Astrocyte of the cerebellum (primary cell): ENCODE measurements at places on chromosomes 3 and 15.

- no peak for DNase-seq
These were observed 857 bp downstream of the AEN start for GRCh38 chr15:88621789-88622604.

DNA sequence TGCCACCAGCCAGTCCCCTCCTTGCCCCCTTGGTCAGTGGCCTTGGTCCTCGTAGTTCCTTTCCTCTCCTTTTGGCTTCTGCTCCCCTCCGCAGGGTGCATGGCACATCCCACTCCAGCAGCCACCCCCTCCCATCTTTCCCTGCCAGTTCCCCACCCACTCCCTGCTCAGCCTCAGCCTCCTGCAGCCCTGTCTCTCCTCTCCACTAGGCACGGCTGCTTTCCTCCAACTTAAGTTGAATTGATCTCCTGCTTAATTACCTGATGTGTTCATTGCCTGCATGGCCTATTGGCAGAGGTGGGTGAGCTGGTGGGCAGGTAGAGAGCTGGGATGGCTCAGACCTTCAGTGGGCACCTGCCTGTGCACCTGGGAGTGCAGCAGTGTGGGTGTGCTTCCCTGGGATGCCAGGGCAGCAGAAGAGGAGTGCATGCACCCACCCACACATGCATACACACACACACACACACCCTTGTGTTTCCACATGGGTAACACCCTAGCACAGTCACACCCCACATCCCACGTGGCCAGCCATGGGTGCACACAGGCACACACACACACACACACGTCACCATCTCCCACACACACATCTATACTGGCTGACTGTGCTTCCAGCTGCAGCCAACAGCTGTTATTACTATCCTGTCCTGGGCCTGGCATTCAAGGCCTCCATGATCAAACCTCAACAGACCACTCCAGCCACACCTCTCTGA, 30.9 kb downstream of the C3orf18 start:
- no peak for DNase-seq

GRCh38 chr3:14522129-14522691, 17.9 kb downstream of the GRIP2 start:
- DNase-seq = no peak

DNA sequence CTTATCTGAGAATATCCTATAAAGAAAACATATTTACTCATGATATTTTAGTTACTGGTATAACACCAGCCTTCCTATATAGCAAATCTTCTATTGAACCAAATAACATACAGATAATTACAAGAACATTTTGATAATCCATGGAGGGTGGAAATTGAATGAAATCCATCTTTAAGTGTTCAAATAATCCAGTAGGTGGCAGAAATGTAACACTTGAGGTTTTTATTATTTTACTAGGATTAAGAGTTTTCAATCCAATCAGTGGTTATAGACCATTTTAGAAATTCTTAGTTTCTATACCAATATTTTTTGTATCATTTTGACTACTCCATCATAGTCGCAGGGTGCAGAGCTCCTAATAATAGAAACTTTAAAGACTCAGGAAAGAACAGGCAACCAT, 101.9 kb upstream of the KCNH8 start:
- DNase-seq = no peak

DNA sequence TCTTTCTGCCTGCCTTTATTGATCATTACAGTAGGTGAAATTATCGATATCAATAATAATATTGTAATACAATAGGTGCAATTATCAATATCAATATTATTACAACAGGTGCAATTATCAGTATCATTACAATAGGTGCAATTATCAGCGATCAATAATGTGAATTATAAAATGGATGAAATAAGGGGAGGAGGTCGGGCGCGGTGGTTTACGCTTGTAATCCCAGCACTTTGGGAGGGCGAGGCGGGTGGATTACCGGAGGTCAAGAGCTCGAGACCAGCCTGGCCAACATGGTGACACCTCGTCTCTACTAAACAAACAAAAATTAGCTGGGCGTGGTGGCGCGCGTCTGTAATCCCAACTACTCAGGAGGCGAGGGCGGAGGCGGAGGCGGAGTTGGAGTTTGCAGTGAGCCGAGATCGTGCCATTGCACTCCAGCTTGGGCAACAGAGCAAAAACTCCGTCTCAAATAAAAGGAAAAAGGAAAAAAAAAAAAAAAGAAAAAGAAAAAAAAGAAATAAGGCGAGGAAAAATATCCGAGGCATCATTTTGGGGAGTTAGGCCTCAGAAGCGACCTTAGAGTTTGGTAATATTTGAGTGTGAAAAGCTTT, 611 bp upstream of the BNIP2 start:
- peak; percentile 19 for DNase-seq

- DNase-seq = peak; percentile 39
These were observed 157.7 kb downstream of the THSD4 start for GRCh38 chr15:71272932-71273331.

GRCh38 chr3:7682822-7683229, 818.8 kb upstream of the LMCD1 start:
- peak; percentile 99 for DNase-seq

GRCh38 chr15:42374810-42375209, 15.5 kb downstream of the CAPN3 start:
- no peak for DNase-seq
